Activated naive CD8-positive, alpha-beta T cell treated with anti-CD3 and anti-CD28 coated beads for 36 hours (primary cell): ENCODE measurements at places on chromosomes 1 and 21. TPM values are rescaled to one million over a fixed set of nuclear protein-coding genes. Genes with fewer than 3 reads are reported as not detected.
A peak's percentile ranks its signal among the peaks of the same experiment; 100 is the strongest.

- DNase-seq = peak; percentile 51
Observed at GRCh38 chr1:151989211-151989862, 4.3 kb downstream of the S100A10 start.

GRCh38 chr1:172420385-172420784 is at the start of gene C1orf105:
C1orf105 (plus strand) TSS chr1:172420685; CDS start chr1:172420886, 201 bp downstream.
- DNase-seq = no peak

GRCh38 chr1:35448344-35448801 is 108.8 kb downstream of the KIAA0319L start:
- no peak for DNase-seq

- no peak for DNase-seq
Observed at GRCh38 chr1:113835686-113836290, 23.5 kb upstream of the RSBN1 start.

GRCh38 chr1:87056974-87057373 is 142.5 kb downstream of the HS2ST1 start:
- DNase-seq = no peak

DNA sequence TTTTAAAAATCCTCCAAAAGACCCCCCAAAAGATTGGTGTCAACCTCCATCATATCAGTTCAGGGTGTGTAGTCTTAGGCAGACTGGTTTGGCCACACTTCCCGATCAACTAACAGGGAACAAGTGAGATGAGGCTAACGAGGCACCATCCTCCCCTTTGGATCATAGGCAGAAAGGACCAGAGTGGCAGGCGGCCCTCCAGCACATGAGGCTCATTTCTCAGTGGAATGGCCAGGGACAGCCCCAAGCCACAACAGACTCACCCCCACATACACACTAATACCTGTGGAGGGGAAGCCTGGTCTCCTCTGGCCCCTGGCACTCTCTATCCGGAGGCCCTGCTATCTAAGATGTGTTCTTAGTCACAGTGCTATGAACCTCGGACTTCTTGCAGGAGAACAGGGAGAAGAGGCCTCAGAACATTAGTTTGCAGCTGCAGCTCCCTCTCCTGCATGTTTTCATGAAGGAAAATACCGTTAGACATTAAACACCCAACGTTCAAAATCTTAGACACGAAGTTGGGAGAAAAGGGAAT is 17.3 kb upstream of the CAPN2 start:
- DNase-seq = no peak

- no peak for DNase-seq
Observed at GRCh38 chr1:109354929-109355328, 42.8 kb downstream of the SORT1 start.

GRCh38 chr1:156813298-156813697 is 3.4 kb downstream of the SH2D2A start:
- no peak for DNase-seq

GRCh38 chr1:41380195-41380594 is 19.0 kb downstream of the FOXO6 start:
- no peak for DNase-seq

The BSDC1 gene
- total RNA-seq = 31.2 TPM

The CLEC20A gene
- total RNA-seq = not detected

GRCh38 chr1:1721201-1721600 is 3.0 kb downstream of the CDK11A start:
- DNase-seq = no peak

DNA sequence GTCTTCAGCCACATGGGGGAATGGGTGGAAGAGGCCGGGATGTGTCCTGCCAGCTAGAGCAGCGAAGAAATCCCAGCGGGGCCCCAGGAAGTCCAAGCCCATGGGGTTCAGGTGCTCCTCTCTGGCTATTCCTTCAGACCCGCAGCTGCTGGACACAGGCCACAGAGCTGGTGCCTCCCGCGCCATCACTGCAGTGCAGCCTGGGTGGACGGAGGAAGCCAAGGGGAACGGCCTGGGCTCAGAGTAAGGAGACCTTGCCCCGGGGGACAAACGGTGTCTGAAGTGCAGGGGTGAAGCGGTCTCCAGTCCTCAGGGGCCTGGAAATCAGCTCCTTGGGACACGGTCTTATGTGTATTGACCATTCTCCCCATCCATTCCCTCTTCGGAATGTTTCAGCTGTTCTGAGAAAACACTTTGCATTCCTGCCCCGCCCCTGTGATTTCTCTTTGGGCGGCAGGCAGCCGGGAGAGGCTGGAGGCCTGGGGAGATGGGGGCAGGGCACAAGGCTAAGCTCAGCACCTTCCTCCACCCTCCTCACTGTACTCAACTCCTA is 18.4 kb downstream of the MTHFR start:
- DNase-seq = no peak

- DNase-seq = no peak
Observed at GRCh38 chr1:77057994-77058585, 161.1 kb downstream of the PIGK start.

The CELA2B gene
- total RNA-seq = not detected

The ANKRD35 gene
- 0.64 TPM for total RNA-seq

DNA sequence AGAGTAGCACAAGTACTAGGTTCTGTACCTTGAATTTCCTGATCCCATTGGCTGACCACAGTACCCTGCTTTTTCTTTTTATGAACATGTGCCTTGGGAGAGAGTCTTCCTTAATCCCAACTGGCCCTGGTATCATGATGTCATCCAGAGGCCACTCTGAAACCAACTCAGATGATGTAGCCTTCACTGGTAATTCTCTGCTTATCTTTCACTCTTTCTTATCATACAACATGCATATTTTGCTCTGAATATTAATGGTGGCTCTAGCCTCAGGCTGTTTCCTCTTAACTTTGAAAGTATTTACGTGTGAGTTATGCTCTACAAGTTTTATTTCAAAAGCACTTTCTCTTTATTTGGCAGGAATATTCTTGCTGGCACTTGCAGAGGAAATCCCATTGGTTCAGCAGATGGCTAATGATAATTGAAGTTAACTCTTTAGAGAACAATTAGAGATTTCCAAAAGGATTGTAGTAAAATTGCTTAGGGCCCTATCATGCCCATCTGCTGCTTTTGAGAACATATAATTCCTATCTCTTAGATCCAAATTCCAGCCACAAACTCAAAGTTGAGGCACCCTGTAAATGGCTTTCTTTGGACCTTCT is 86.1 kb downstream of the PTGER3 start:
- no peak for DNase-seq

GRCh38 chr1:44262816-44263567 is 49.7 kb downstream of the DMAP1 start:
- no peak for DNase-seq
